ENCODE measurements at places on chromosomes 7 and 10.

GRCh38 chr7:13920053-13920697 lies 69.3 kb downstream of the ETV1 start:
- no peak for DNase-seq

GRCh38 chr10:25768167-25768566 lies 165.9 kb upstream of the MYO3A start:
- no peak for DNase-seq

GRCh38 chr10:131451407-131452015 lies 140.0 kb upstream of the TCERG1L start:
- DNase-seq, result no peak

DNA sequence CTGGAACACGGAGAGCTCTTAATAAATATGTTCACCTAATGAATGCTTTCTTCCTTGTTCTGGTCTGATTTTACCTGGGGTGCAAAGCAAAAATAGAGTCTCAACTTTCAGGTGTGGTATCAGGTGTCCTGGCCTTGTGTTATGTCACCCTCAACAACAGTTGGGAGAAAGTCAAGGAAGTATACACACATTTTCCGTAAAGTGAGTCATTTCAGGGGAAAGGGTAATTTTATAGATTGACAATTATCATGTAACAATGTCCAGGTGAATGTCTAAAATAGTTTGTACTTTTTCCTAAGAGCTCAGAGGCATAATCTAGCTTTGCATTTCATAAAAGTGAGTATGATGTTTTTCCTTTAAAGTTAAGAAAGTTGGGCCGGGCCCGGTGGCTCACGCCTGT lies 287.4 kb downstream of the SKIDA1 start:
- no peak for DNase-seq

DNA sequence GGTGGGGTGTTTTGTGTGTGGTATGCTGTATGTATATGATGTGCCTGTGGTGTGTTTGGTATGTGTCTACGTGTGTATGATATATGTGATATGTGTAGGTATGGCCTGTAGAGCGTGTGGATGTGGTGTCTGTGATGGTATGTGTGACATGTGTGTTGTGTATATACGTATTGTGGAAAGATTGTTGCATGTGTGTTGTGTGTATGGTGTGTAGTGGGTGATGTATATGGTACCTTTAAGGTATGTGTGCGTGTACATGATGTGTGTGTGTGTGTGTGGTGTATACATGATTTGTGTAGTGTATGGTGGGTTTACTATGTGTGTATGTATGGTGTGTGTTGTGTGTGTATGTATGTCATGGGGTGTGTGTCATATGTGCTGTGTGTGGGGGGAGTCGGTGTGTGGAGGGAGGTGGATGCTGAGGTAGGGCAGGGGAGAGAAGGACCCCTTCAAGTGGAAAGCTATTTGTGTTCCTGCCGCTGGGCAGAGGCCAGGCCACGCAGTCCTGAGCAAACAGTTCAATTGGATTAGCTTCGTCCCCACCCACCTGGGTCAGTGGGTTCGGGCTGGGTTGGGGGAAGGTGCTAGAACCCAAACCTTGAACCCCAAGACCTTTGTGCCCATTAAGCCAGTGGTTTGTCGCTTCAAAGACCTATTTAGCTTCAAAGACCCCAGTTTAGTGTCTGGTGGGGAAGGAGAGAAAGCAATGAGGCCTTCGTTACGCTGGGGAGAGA lies 1.9 kb upstream of the TRPV6 start:
- no peak for DNase-seq

GRCh38 chr7:70614237-70615045 lies 517.5 kb upstream of the GALNT17 start:
- DNase-seq, result peak; percentile 58

DNA sequence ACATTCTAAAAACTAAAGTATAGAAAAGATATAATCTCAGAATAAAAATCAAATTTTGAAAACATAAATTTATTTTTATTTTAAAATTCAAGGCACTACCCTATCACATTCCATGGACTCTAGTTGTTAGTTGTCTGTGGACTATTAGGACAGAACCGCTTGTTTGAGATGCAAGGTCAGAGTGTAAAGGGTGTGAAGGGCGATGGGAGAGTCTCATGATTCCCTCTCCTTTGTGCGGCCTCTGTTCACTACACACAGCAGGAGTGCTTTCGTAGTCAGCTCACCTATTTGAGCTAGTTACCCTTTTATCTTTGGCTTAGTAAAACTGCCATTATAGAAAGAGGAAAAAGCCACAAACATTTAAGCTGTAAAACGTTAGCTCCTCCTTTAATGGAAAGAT lies 189.8 kb upstream of the TEX47 start:
- DNase-seq, result no peak

DNA sequence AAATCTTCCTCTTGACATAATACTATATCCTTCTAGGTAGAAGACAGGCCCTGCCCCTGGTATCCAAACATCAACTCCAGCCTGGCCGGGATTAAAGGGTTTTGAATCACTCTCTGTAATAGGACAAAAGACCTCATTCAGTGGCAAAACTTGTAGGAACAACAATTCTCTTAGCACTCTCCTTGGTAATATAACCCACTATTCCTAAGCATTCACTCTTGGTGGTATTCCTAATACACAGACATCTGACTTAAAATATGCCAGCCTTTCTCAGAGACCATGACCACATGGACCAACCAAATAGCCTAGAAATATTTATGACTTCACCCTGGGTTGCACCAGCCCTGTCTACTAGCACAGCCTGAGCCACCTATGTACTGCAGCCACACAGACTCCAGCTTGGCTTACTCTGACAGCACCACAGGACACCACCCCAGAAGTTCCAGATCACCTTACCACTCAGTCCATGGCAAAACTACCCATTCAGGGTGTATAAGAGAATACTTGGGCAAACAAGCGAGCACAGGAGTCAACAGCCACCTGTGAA lies 244.9 kb upstream of the NEBL start:
- no peak for DNase-seq

- no peak for DNase-seq
Observed at GRCh38 chr7:157389951-157390730, 53.3 kb downstream of the DNAJB6 start.

DNA sequence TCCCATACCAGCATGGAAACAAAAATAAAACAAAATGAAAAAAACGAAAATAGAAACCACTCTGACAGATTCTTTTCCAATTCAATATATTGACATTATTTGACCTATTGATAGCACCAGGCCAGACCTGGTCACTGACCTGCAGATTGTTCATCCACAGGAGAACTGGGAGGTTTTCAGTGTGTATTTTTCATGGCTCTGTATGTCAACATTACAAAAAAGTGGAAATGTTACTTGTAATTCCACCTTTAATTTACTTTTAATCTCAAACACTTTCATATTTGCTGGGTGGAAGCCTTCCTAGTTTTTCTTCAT lies 2.9 kb downstream of the HKDC1 start:
- no peak for DNase-seq

- no peak for DNase-seq
Observed at GRCh38 chr7:110803602-110804143, 287.3 kb upstream of the LRRN3 start.

DNA sequence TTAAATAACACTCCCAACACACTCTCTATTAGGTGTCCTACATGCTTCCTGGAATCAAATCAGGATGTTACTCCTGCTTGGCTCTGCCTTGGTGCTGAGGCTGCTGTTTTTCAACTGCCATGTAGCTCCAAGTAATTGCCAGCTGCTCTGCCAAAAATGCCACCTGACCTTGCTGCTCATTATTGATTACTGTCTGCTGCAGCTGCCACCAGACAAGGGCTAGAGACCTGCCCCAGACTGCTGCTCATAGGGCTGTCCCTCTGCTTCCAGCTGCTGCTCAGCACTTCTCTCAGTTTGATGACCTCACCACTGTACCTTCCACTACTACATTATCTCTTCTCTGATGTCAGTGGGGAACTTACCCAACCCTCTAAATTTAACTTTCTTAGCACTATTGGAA lies 102.5 kb downstream of the PCLO start:
- no peak for DNase-seq

- peak; percentile 81 for DNase-seq
Observed at GRCh38 chr10:110857265-110858171, 14.2 kb upstream of the PDCD4 start.

DNA sequence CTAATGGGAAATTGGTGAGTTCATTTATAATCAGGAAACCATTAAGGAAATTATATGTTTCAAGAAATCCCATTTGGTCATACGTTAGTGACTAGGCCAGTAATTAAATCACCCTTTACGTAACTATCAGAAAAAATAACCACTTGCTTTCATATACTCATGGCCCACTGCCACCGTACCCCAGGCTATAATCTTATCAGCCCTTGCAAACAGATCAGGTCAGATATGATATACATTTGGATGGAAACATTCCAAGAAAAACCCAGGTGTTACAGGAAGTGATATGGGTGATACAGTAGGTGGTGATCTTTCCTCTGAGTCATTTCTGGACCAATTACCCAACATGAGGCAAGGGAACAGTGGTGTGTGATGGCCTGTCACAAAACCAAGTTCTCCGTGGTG lies 481.0 kb upstream of the SEMA3A start:
- no peak for DNase-seq

DNA sequence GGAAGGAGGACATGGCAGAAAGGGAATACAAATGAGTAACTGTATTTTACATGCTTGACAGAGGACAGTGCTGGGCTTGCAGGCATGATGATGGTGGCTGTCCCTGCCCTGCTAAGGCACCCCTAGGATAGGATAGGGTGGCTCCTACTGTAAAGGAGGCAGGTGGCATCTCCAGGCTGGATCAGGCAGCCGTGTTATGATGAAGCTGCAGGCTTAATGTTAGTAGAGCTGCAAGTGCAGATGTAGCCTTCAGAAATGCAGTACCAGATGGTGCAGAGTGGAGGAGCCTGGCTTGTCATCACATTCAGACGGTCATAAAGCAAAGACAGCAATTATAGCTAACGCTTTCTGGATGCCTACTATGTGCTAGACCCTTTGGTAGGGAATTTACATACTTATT lies 287.9 kb upstream of the PODXL start:
- DNase-seq, result no peak

GRCh38 chr7:158834878-158835784 lies 5.8 kb upstream of the ESYT2 start:
- no peak for DNase-seq

DNA sequence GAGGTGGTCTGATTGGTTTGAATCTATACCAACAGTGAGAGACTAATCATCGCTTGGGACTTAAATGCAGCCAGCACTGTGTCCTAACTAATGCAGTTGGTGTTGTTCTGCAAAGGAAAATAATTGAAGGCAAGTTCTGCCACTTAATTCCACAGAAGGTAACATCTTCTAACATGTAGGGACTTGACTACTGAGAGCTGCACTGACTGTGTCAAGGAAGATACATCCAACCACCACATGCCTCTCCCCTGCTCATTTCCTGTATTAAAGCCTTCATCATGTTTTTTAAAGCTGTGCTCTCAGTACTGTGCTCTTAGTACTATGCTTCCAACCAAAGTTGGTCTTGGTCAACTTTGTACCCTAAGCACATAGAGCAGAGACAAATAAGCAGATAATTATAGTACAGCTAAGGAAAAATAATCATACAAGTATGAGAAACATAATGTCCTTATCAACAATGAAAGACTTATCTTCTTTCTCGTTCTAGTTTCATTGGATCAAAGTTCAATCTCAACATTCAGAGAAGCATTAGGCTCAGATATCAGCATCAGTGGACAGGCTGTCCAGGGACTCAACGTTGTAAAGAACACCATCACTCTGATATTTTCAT lies 2.8 kb upstream of the CYP3A4 start:
- DNase-seq, result no peak

- DNase-seq, result no peak
Observed at GRCh38 chr10:60980997-60981396, 37.0 kb upstream of the RHOBTB1 start.

DNA sequence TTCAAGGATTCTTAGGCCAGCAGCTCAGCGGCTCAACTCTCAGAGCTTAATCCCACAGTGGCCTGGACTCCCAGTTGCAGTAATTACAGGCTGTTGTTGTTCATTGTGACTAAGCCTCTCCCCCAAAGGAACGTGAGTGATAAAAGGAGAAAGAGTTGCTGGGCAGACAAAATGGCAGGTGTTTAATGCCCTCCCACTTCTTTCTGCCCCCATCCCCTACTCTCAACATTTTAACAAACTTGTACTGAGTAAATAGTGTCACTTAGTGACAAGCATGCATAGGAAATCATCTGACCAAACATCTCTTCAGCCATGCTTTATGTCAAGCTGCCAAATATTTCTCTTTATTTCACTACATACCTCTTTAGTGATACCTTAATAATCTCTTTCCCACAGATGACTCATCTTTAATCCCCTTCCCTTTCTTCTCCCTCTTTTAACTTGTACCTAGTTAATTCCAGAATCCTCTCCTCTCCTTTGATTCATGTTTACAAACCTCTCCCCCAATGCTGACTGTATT lies 12.4 kb upstream of the MTERF1 start:
- no peak for DNase-seq

GRCh38 chr7:73896454-73896853 lies 35.5 kb downstream of the TMEM270 start:
- no peak for DNase-seq

DNA sequence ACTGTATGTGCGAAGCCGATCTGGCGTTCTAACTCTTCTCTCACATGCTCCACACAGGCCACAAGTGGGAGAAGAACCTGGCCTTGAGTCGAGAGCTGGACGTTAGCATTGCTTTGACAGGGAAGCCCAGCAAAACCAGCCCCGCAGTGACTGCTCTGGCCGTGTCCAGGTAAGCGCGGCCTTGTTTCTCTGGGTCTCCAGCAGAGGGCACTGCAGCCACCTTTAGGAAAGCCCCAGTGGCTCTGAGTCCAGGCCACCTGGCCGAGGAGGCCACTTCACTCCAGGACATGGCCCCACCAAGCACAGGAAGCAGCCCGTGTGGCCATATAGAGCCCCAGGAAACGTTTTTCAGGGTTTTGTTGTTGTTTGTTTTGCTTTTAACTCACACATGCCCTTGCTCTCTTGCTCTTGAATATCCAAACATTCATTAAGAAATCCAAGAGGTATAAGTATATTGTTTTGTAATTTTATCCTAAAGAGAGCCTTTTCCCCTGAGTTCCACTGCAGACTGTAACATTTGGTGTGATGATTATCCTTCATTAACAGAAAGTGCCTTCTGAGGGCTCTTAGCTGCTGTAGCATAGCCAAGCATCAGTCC lies 41.8 kb upstream of the LRRC18 start:
- DNase-seq, result peak; percentile 67

DNA sequence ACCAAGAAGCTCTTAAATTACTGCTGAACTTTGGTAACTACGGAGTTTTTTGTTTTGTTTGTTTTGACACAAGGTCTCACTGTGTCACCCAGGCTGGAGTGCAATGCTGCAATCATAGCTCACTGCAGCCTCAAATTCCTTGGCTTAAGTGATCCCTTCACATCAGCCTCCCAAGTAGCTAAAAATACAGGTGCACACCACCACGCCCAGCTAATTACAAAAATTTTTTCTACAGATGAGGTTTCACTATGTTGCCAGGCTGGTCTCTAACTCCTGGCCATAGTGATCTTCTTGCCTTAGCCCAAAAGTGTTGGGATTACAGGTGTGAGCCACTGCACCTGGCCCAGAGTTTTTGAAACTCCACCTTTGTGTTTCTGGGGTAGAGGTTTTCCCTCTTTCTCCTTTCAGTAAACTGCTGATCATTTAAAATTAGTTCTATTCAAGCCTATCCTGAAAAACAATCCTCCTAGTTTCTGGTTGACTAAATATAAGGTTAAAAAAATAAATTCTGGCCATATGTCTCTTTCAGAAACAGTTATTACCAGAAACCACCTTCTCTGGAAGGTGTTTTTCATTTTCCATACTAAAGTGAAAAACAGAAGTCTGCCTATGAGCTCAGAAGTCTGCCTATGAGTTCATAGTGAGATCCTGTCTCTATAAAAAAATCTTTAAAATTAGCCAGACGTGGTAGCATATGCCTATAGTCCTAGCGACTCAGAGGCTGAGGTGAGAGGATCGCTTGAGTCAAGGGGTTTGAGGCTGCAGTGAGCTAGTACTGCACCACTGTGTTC lies 63.9 kb downstream of the VOPP1 start:
- peak; percentile 84 for DNase-seq

Measured in RPMI8226 (cell line).